Esophagus mucosa (tissue), 1 donor: ENCODE measurements at places on chromosomes 4 and X. TPM values are rescaled to one million over a fixed set of nuclear protein-coding genes. Genes with fewer than 3 reads are reported as not detected.

The VSIG4 gene
- 2.9 TPM for total RNA-seq

The FAAH2 gene
- total RNA-seq, result 4.8 TPM

The EXOC1L gene
- not detected for total RNA-seq

The GAGE12J gene
- not detected for total RNA-seq

The YY2 gene
- 0.56 TPM for total RNA-seq

DNA sequence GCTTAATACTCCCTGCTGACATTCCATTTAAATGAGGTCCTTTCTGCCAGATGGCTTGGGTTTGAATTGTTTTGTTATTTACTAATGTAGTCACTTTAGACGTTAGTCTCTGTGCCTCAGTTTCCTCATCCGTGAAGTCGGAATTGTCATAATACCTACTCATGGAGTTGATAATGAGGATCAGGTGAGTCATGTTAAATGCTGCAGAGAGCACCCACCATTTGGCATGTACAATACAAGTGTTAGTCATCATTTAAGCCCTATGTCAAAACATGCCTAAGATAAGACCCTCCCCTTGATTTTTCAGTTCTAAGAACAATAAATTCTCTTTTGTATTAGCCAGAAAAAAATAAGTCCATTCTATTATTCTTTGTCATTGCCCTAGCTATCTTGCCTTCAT, 534.8 kb upstream of the HTR2C start:
- ATAC-seq, result no peak

- ATAC-seq, result no peak
Measured at GRCh38 chr4:80321776-80322175, 13.8 kb upstream of the CFAP299 start.

DNA sequence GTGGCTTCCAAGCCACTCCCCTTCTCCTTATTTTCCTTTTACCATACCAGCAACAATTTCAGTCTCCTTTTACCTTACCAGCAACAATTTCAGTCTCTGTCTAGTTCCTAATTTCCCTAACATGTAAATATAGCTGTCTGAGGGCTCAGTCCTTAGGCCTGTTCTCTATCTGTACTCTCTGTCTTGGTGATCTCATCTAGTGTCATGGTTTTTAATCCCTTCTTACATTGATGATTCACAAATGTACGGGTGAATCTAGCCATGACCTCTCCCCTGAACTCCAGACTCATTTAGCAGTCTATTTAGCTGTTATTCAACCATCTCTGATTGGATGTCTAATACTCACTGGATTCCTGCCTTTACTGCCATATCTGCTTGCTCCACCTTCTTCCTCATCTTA, 7.2 kb downstream of the IL15 start:
- peak; percentile 98 for ATAC-seq

GRCh38 chr4:3572363-3572762, 40.1 kb upstream of the LRPAP1 start:
- no peak for ATAC-seq

GRCh38 chr4:14749910-14750309, 252.4 kb upstream of the CPEB2 start:
- peak; percentile 94 for ATAC-seq

DNA sequence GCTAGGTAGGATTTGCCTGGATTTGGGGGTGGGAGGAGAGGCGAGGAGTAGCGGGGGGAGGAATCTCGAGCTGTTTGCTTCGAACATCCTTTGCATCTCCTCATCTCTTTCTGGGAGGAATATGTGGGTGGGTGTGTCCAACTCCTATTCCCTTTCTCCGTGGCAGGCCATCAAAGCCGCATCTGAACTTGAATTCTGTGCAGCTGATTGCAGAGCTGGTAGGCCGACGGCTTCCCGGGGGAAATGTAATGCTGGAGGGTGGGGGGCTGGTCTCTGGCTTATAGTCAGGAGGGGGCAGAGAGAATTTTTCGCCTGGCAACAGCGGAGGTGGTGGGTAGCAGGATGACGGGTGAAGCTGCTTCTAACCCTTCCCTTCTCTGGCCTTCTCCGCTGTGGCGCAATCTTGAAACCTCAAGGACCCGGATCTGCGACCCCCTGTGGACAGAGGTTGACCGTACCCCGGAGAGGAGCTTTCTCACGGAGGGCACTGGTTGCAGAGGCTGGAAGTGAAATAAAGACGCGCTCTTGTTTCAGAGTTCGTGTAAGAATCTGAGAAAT, 628 bp downstream of the ZCCHC12 start:
- ATAC-seq, result no peak

DNA sequence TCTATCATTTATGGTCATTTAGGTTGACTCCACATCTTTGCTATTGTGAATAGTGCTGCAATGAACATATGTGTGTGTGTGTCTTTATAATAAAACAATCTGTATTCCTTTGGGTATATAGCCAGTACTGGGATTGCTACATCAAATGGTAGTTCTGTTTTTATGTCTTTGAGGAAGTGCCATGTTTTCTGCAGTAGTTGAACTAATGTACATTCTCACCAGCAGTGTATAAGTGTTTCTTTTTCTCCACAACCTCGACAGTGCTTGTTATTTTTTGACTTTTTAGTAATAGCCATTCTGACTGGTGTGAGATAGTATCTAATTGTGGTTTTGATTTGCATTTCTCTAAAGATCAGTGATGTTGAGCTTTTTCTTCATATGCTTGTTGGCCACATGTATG, 80.5 kb downstream of the ARHGAP6 start:
- ATAC-seq, result no peak

GRCh38 chr4:81751531-81752289, 280.0 kb upstream of the RASGEF1B start:
- no peak for ATAC-seq

DNA sequence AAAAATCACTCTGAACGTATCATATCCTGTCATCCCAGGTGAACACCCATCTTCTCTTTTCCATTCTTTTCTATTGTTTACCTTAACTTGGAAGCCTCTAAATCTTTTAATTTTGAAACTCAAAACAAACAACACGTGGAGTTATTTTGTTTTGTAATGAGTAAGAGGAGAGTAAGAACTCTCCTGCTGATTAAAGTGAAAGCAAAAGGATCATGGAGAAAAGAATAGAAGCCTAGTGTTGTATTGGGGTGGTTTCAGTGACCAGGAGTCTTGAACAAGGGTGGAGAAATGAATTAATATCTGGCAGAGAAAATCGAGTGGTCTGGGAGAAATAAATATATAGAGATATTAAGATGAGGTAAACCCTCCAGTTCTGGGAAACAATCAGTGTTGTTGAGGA, 237.4 kb upstream of the UGT8 start:
- ATAC-seq, result no peak

DNA sequence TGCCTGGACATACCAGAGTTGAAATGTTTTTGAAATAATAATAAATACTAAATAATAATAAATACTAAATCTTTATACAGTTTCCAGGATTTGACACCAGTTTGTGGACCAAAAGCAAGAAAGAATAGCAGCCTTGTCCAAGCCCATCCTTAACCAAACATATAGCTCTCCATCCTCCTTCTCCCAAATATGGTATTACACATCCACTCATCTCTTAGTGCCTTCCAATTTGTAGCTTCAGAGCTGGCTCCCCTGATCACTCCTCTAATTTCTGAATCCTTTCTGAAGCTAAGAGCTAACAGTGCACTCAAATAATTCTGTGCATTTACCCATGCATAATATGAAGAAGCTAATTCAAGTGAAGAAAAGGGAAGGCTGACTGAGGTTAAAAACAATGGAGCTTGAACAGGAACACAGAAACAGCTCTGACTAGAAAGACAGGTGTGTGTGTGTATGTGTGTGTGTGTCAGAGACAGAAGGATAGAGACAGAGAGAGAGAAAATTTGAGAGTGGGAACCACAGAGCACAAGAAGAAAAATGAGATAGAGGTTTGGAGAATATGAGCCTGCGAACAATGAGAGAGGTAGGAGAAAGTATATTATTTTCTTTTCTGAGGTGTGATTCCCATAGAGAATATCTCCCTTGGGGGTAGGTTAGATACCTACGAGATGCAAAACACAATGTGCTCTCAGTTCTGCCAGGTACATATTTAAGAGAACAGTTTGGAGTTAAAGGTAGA, 123.5 kb downstream of the CAMK2D start:
- peak; percentile 66 for ATAC-seq

DNA sequence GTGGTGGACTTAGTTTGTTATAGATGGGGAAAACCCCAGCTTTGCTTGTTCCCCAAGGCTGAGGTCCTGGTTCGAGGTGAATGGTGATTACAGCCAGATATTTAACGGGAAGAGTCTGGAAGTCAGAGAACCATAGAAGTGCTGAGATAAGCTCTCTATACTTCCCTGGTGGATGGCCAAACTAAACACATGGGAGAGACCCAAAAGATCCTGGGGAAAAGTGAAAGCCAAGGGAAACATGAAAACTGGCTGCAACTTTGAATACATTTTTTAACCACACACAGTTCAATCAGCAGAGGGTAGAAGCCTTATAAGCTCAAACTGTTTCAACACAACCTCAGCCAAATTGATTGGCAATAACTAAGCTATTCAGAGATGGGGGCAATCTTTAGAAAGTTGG, 29.3 kb upstream of the SRPX start:
- no peak for ATAC-seq

DNA sequence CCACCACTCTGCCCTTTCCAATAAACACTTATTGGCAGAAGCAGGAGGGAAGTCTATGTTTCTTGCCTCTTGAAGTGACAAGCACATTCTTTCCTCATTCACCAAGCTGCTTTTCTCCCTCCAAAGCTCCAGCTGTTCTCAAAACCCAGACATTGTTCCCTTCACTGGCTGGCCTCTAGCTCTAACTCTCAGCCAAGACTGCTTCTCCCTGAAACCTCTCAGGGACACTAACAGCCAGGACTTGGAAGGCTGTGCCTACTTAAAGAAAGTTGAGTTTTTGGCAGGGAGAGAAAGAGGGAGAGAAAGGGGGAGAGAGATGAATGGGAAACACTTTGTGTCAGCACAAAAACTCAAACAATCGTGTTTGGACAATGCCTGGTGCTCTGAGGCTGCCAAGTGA, 99.5 kb downstream of the COX18 start:
- ATAC-seq, result no peak

- no peak for ATAC-seq
Measured at GRCh38 chr4:79081973-79082372, 142.7 kb upstream of the PAQR3 start.

GRCh38 chrX:71637253-71637618, 18.9 kb upstream of the CXCR3 start:
- ATAC-seq, result no peak
